ENCODE measurements at places on chromosomes 5 and 9.

DNA sequence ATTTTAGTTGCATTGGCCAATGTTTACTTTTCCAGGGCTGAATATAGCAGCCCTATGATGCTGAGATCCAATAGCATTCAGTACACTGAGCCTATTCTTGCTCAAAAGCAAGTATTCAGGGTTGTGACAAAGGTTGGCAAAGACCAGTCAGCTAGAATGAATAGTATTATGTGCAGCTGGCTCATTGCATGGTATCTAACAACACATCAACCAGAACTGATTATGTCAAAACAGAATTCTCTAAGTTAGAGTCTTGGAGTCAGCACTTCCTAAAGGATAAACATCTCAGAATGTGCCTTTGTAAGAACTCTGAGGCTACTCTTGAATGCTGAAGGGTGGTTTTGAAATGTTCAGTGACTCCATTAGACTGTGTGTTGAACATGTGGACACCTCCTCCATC is 774.5 kb upstream of the RGMB start:
- DNase-seq: no peak

GRCh38 chr9:131650254-131650653 is 89.6 kb downstream of the RAPGEF1 start:
- no peak for DNase-seq

- no peak for DNase-seq
Measured at GRCh38 chr5:41598011-41598410, 87.6 kb upstream of the PLCXD3 start.

- no peak for DNase-seq
Measured at GRCh38 chr9:124297551-124297901, 39.8 kb downstream of the NEK6 start.

GRCh38 chr5:112646139-112646936 is 91.3 kb upstream of the APC start:
- DNase-seq: no peak

DNA sequence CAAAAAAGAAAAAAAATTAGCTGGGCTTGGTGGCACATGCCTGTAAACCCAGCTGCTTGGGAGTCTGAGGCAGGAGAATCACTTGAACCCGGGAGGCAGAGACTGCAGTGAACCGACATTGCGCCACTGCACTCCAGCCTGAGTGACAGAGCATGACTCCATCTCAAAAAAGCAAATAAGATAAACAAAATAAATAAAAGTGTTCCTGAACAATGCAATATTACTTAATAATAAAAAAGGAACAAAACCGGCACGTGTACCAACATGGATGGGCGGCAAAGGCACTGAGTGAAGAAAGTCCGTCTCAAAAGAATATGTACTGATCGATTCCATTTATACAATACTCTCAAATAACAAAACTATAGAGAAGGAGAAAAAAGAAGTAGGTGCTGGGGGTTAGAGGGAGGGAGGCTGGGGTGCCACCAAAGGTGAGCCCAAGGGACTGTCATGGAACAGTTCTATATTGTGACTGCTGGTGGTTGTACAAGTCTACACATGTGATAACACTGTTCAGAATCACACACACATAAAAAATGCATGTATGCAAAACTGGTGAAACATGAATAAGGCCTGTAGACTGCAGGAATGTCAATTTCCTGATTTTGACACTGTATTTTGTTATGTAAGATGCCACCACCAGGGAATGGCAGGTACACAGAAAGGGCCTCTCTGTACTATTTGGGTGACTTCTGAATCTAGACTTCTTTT is 15.8 kb downstream of the MYO10 start:
- no peak for DNase-seq

DNA sequence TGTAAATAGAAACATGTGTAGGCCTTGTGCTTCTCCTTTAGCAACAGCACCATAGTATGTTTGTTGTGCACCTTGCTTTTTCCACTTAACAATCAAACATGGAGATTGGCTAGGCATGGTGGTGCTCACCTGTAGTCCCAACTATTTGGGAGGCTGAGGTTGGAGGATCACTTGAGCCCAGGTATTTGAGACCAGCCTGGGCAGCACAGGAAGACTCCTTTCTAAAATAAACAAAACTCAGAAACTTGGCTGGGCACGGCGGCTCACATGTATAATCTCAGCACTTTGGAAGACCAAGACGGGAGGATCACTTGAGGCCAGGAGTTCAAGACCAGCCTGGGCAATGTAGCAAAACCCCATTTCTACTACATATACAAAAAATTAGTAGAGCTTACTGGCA is 948 bp upstream of the FAXDC2 start:
- DNase-seq: no peak

GRCh38 chr5:10768328-10768899 is 7.4 kb upstream of the DAP start:
- no peak for DNase-seq

DNA sequence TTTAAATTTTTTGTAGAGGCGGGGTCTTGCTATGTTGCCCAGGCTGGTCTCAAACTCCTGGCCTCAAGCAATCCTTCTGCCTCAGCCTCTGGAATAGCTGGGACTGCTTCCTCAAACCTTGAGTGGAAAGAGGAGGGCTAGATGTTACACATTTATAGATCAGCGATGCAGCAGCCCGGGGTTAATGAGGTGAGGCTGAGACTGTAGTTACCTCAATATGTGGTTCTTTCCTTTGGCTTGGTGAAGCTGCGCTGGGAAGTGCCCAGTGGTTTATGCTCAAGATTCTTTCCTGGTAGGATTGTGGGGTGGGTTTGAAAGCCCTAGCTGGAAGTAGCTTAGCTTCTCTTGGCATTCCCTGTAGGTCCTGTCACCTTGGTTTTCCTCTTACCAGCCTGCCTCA is 22.5 kb downstream of the ZNF618 start:
- no peak for DNase-seq

DNA sequence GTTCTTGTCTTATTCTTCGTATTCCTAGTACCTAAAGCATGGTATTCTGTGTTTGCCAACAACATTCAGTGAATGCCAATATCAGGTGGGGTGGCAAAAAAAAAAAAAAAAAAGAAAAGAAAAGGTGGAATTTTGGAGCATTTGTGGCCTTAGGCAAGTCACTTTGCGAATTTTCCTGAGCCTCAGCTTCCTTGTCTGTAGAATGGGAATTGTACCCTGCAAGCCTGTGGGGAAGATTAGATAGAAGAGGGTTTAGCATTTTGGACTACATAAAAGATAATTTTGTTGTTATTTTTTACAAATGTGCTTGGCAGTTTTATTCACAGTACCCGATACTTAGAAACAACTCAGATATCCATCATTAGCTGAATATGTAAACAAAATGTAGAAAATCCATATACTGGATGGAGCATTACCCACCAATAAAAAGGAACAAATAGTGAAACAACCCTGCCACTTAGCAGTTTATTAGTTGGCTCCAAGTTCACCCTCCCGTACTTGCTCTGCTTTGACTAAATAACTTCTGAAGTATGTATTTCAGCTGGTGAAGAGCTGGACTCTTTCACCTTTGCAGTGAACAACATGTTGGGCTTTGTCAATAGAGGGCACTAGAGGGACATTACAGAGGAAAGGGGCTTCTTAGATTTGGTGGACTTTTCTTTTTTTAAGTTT is 13.6 kb downstream of the UBE2D2 start:
- DNase-seq: no peak

- no peak for DNase-seq
Measured at GRCh38 chr9:19023078-19023477, 9.9 kb downstream of the SAXO1 start.

- DNase-seq: no peak
Measured at GRCh38 chr5:167671176-167671575, 620.3 kb upstream of the WWC1 start.

DNA sequence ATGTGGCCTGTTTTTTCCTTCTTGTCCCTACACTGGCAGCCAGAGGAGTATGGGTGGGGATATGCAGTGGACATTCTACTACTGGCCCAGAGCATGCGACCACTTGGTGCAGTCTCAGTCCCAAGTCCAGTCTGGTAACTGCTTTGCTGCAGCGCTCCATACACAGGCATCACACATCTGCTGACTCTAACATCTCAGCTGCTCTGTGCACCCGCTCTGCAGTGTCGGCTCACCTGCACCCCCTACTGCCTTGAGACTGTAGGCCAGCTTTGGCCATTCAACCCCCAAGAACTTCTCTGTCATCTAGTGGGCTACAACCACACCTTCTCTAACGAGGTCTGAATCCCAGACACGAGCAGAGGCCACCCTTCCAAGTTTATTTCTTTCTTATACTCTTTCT is 46.4 kb upstream of the SLCO6A1 start:
- DNase-seq: no peak

DNA sequence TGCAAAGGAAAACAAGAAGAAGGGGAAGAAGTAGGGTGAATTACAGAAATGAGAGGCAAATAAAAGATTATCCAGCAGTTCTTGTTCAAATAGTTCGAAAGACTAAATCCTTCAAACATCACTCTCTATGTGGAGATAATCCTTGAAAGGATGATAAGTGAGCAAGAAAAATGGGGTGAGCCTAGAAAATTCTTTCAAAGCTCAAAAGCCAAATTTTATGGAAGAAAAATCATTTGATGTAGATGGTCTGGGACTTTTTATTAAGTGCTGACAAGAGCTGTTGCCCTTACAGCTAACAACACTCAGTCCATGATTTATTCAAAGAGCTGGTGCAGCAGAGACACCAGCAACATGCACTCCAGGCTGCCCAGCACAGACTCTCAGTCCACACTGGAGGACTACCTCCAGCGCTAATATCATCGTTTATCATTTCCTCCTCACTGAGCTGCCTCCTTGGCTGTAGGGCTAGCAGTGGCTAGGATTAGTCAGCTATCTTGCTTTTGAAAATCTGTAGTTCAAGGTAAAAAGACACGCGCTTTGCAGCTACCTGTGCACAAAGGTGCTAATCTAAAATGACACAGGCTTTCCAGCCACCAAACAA is 264.8 kb upstream of the KIF2A start:
- no peak for DNase-seq

- no peak for DNase-seq
Measured at GRCh38 chr5:37272511-37272910, 23.3 kb upstream of the CPLANE1 start.

- no peak for DNase-seq
Measured at GRCh38 chr5:172870291-172870714, 36.3 kb downstream of the ERGIC1 start.

DNA sequence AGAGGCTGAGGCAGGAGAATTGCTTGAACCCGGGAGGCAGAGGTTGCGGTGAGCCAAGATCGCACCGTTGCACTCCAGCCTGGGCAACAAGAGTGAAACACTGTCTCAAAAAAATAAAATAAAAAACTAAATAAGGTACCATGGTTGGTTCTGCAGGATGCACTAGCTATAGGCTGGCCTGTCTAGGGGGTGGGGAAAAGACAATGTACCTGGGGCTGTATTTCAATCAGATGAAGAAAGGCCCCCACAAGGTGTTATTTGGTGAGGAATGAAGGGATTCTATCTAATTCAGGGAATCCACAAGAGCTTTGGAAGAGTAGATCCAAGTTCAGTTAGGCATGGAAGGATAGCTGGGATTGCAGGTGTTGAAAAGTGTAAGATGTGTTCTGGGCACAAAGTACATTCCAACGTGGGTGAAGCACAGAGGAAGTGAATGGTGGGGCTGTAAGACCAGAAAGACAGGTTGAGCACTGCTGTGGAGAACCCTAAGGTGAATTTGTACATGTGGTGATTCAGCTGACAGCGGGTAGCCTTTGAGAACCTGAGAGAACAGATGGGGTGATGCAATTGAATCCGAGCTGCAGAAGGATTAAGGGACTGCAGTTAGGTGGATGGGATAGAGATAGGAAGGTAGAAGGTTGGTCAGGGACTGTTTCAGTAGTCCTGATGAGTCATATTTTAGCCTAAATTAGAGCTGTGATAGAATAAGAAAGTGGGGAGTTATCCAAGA is 71.8 kb downstream of the CAST start:
- DNase-seq: no peak

DNA sequence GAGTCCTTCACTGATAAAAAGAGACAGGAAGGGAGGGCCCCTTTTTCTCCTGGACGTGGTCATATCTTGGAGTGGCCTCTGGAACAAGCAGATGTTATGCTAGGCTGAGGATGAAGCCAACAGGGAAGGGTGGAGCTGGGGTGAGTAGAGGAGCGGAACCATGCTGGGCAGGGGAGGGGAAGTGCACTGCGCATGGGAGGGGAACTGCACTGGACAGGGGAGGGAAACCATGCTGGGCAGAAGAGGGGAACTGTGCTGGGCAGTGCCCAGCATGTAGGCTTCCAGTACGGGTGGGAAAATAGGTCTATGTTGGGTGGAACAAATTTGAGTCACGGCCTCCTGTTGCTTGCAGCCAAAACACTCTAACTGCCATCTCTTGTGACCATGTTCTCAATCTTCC is 19.3 kb upstream of the IRX4 start:
- DNase-seq: no peak

GRCh38 chr9:71814815-71815214 is 46.5 kb upstream of the CEMIP2 start:
- DNase-seq: no peak

DNA sequence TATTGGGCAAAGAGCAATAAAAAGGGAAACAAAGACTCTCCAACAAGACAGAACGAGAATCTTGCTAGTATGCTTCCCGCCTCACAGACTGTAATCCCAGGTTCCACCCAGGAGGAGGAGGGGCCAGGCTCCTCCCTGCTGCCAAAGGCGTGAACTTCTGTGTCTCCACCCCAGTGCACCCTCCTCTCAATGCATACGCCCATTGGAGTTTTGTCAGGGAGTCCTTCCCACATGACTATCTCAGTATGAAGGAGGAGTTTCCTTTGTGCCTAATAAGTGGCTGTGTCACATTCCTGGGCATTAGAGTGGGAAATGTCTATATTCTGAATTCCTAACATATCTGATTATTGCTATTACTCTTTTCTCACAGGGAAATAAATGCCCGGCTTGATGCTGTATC is 106.4 kb upstream of the DHFR start:
- no peak for DNase-seq

DNA sequence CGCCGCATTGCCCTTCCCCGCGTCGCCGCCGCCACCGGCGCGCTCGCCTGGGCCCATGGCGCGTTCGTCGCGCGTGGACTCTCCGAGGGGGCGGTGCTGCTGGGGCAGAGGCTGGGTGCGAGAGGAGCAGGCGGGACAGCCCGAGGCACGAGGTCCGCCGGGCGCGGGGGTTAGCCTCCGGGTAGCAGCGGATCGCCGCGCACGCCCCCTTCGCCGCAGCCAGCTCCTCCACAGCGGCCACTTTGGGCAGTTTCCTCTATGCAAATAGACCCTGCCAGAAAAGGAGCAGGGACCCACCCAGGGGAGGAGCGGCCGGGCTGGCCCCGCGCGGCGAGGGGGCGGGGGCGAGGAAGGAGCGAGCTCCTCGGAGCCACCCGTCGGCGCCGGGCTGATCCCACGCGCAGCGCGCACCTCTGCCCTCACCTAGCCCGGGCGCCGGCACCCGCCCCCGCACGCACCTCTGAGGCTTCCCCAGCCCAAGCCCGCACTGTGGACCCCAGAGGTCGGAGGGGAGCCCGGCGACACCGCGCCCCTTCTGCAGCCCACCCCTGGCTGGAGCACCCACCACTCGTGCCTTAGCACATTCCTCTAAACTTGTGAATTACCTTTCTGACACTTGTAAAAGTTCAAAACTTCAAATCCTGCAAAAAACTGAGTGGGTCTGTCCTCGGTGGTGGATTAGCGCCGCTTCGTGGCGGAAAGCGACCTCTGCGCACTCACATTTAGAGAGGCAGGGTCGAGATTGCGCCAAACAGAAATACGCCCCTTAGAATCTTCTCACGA is at the start of gene COL23A1:
COL23A1 (minus strand) TSS at position 253 of the 783 bp plus-strand sequence.
- DNase-seq: no peak

GRCh38 chr9:108043585-108043984 is 554.0 kb upstream of the KLF4 start:
- no peak for DNase-seq
